Upper lobe of right lung (tissue), 1 donor: ENCODE measurements at places on chromosomes 5 and 9. TPM values are rescaled to one million over a fixed set of nuclear protein-coding genes. Genes with fewer than 3 reads are reported as not detected.

Gene FSD1L
- total RNA-seq = 4.5 TPM

Gene RANBP17
- 17.8 TPM for total RNA-seq

Gene SPAG8
- 2.8 TPM for total RNA-seq

Gene EDIL3
- total RNA-seq = 42.4 TPM

Gene BBLN
- total RNA-seq = 39.0 TPM

Gene ORM1
- total RNA-seq = 5.2 TPM

Gene SETX
- 56.9 TPM for total RNA-seq

Gene RXFP3
- total RNA-seq = not detected

Gene NR5A1
- not detected for total RNA-seq

Gene CTNNA1
- total RNA-seq = 362 TPM

Gene CMBL
- total RNA-seq = 21.8 TPM

Gene TXNDC8
- not detected for total RNA-seq

Gene IRX2
- total RNA-seq = 56.4 TPM

Gene IL13
- total RNA-seq = not detected

Gene CXCL14
- 0.38 TPM for total RNA-seq

Gene TMEM171
- 0.43 TPM for total RNA-seq

Gene RAB3C
- total RNA-seq = 0.67 TPM

Gene LPAR1
- total RNA-seq = 18.2 TPM

Gene DBH
- not detected for total RNA-seq

Gene MCIDAS
- total RNA-seq = not detected

Gene IQGAP2
- 31.0 TPM for total RNA-seq

Gene IL5
- not detected for total RNA-seq

Gene SH3RF2
- 12.4 TPM for total RNA-seq

Gene DEPDC1B
- total RNA-seq = 0.20 TPM

Gene FOXD4L4
- total RNA-seq = 0.23 TPM

Gene PTPN3
- total RNA-seq = 17.1 TPM

Gene CTSV
- 0.43 TPM for total RNA-seq

Gene NR3C1
- 101 TPM for total RNA-seq

Gene MSMP
- not detected for total RNA-seq

Gene STK32A
- 10.2 TPM for total RNA-seq

Gene ACTL7B
- not detected for total RNA-seq

Gene TUBB4B
- total RNA-seq = 191 TPM

Gene QRFP
- total RNA-seq = not detected

Gene TEK
- total RNA-seq = 65.6 TPM

Gene LCN15
- total RNA-seq = not detected

Gene CSF2
- 7.1 TPM for total RNA-seq

Gene SLC22A4
- 1.8 TPM for total RNA-seq

Gene TLX3
- not detected for total RNA-seq

Gene TSSK1B
- total RNA-seq = not detected

Gene ADAMTS13
- total RNA-seq = 2.0 TPM

Gene MLANA
- not detected for total RNA-seq

Gene SLC6A7
- not detected for total RNA-seq

Gene SLC36A1
- total RNA-seq = 9.6 TPM

Gene KIAA0825
- total RNA-seq = 4.4 TPM

Gene TLR4
- 45.9 TPM for total RNA-seq

Gene SPATA31A3
- not detected for total RNA-seq

Gene ABCA1
- total RNA-seq = 49.0 TPM

Gene PCDHGC4
- 1.8 TPM for total RNA-seq

Gene DBN1
- 34.6 TPM for total RNA-seq

Gene ROR2
- 5.5 TPM for total RNA-seq
